ENCODE measurements at places on chromosomes 1 and 21.

DNA sequence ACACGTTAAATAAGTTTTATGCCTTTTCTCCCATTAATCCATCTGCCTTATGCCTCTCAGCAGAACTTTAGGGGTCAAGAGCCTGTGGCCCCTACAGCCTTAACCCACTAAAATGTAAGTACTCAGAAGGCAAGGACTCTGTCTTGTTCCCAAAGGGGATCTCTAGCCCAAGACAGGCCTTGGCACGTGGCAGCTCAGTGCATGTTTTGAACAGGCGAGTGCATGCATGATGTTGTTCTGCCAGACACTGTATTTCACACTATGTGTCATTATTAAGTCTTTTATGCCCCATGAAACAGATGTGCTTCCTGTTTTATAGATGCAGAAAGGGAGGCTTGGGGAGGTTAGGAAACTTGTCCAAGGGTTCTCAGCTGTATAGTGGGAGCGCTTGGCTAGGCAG lies 102.8 kb downstream of the ETS2 start:
- no peak for DNase-seq

GRCh38 chr1:246329900-246330299 lies 177.2 kb downstream of the SMYD3 start:
- no peak for DNase-seq

DNA sequence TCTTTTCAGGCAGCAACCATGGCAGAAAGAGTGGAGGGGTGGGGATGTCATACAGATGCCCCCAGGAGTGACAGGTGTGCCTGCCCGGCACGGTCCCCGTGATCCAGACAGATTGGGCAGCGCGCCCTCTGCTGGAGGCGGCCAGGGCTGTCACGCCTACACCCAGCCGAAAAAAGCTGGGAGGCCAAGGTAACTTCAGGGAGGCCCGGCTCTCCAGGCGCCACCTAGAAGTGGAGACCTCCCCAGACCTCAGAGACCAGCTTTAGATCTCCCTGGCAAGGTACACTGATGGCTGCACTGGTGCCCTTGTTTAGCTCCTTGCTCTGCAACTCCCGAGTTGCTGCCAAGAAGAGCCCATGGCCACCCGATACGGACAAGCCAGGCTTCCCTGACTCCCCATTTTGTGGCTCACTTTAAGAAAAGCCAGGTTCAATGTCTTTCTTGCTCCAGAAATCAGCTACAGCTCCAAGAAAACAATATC lies 6.6 kb downstream of the GOLT1A start:
- peak; percentile 47 for DNase-seq

- no peak for DNase-seq
These were observed 660 bp upstream of the RD3 start for GRCh38 chr1:211492511-211493132.

GRCh38 chr1:14737561-14738094 lies 139.1 kb downstream of the KAZN start:
- DNase-seq: no peak

DNA sequence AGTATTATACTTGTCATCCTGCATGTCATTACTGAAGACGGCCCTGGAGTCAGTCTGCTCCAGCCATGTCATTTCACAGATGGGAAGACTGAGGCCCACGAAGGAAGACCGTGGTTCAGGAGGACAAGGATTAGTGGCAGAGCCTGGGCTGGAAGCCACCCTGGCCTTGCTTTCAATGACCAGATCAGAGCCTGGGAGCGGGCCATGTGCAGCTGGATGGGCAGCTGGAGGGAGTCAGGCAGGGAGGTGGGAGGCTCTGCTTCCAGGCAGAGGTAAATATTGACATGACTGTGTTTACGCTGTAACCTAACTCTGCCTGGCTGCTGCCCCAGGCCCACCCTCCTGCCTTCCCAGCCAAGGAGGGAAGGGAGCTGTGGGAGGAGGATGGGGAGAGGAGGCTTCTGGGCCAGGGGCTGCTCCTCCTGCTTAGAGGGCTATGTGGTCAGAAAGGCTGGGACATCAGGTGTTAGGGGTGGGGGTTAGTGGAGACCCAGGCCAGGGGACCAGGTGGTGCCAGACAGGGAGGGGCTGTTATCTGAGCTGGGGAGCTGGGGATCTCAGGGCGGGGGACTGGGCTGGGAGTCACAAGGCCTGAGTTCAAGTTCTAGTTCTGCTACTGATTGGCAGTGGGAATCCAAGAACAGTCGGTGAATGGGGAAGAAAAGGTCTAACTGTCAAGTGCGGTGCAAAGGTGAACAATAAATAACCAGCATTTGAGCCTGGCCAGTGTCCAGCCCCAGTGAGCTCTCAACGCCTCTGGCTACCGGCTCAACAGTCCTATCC lies 48.5 kb upstream of the ECE1 start:
- no peak for DNase-seq
